Vagina (tissue), 2 donors: ENCODE measurements at places on chromosomes 2 and 18.

DNA sequence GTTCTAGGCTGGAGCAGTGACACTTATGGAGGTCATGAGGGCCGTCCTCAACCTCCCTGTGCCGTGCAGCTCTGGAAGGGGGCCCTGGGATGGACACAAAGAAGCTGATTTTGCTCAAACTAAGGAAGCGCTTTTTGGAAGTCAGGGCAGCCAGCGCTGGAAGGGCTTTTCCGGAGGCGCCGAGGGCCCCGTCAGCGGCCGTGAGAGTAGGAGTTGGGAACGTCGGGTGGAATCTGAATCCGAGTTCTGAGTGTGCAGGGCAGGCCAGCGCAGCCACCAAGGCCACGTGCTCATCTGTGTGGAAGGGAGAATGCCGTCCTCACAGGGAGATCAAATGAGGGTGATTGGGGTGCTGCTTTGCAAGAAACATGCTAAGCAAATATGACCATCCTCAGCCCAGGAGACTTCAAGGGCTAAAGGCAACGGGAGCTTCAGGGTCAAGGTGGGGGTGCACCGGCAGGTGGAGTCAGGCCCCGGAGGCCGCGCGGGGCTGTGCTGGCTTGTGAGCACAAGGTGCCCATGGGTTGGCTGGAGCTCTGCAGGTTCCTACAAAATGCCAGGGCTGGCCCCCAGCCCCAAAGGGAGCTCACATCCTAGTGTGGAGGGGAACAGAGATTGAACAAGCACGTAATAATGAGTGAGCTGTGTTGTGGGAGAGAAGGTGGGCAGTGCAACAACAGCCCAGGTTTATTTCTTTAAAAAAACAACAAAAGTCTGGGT, 70.4 kb upstream of the HPCAL1 start:
- no peak for DNase-seq

DNA sequence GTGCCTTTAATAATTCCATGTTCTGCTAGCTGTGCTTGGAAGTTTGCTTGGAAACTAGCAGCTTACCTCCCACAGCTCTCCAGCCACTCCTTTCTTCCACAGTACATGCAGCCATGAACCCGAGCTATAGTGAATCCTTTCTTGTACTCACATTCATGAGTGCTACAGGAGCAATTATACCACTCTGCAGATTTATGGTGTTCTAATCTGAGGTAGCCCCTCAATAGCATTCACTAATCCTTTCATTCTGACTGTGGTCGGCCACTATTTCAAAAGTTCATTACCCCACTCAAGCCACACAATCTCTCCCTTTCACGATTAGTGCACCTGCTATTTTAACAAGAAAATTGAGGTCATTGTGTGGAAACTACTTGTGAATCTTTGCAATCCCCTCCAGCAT, 53.2 kb downstream of the CSRNP3 start:
- DNase-seq, result no peak

DNA sequence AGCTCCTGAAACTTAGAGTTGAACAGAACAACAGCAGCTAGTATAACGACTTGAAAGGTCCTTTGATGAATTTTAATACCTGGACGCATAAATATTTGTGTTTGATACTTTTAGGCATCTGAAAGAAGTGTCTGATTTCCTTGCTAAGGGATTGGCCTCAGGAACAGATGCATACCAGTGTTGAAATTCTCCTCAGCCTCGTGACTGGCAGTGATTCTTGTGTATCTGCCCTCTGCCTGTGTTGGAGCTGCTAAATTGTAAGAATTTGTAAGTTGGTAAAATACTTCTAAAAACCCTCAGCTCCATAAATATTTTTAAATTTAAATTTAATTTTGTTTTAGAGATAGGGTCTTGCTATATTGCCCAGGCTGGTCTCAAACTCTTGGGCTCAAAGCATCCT, 22.4 kb upstream of the SCYGR1 start:
- no peak for DNase-seq

DNA sequence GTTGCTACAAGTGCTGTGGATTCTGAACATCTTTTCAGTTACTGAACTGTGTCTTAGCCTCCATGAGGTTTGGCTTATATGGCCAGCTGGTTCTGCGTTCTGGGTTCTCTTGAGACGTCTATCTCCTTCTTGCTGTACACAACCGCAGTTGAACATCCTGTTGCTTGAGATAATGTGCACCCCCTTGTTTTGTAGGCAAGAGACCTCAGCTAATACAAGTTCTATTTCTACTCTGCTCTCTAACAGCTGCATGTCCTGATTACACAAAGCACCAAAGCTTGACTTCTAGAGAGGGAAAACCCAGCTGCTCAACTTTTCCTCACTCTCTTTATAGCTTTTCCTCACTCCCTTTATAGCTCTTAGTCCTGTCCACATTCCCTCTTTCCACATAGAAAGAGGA, 176.0 kb downstream of the LTBP1 start:
- DNase-seq, result no peak

GRCh38 chr2:41926614-41927580, 120.9 kb upstream of the PKDCC start:
- DNase-seq, result no peak

GRCh38 chr18:14179306-14179705, 47.1 kb upstream of the ZNF519 start:
- no peak for DNase-seq

- no peak for DNase-seq
These were observed 48.1 kb upstream of the ARHGAP28 start for GRCh38 chr18:6681331-6681875.

DNA sequence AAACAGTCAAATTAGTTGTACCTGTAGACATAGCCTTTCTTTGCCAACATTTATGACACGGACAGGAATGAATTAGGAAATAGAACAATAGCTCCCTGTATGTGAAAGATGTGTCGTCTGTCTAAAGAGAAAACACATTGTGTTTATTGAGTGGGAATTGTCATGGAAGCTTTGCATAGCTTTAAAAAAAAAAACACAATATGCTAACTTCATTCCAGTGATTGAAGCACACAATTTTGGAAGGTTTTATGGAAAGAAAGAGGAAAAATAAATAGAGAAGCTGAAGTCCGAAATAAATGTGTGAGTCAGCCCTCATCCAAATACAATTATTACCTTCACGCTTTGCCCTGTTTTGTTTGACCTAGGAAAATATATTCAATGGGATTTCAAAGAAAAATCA, 1095.7 kb downstream of the TSN start:
- DNase-seq, result no peak

- DNase-seq, result no peak
These were observed 222.9 kb downstream of the ZBTB7C start for GRCh38 chr18:48186131-48186766.

DNA sequence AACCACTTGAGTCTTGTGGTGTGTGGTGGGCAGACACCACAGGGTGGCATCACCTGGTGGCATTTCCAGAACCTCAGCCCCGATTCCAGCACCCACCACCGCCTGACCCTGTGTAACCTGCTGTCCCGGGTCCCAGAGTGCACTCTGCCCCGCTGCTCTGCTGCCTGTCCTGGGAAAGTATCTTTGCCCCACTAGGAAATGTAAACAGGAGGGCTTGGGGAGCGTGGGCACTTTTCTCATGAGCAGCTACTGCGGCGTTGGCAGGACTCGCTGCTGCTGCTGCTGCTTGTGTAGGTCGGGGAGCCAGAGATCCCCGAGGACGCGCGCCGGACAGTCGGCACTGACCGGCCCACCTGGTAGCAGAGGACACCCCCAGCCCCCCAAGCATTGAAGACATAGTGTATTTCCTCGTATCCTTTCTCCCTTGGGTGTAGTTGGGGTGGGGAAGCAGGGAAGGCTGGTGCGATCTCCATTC, 13.4 kb downstream of the DTYMK start:
- no peak for DNase-seq

DNA sequence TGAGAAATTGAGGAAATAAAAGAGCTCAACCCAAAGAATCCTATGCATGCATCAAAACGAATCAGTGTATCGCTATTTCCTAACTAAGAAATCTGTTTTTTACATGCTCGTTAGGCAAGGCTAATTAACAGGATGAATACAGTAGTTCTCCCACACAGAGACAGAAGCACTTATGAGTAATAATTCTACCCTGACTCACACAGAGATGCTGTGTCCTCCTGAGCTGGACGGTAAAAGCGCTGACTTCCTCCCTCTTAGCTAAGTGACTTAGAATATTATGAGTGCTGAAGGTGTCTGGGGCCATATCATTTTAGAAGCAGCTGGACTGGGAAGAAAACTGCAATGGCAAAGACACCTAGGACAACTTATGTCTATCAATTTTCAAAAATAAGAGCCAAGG, 18.5 kb downstream of the PLEKHM3 start:
- DNase-seq, result no peak

- DNase-seq, result no peak
These were observed 3.3 kb downstream of the KCNIP3 start for GRCh38 chr2:95300450-95300849.

GRCh38 chr18:78671551-78671950, 308.1 kb upstream of the SALL3 start:
- DNase-seq, result no peak
